Myometrial cell (primary cell): ENCODE measurements at places on chromosomes 2 and 18. TPM values are rescaled to one million over a fixed set of nuclear protein-coding genes. Genes with fewer than 3 reads are reported as not detected.

Gene TMEM37
- 3.2 and 4.1 TPM in 2 replicates for total RNA-seq

Gene GDF7
- total RNA-seq, result under 0.01 and 0.53 TPM in 2 replicates

Gene COL3A1
- 2,539 and 2,849 TPM in 2 replicates for total RNA-seq

Gene TRIM43B
- not detected in 2 replicates for total RNA-seq

Gene NT5C1B
- total RNA-seq, result not detected in 2 replicates

Gene TMEFF2
- 1.8 TPM in 1 of 2 replicates, not detected in the other for total RNA-seq

Gene PPM1B
- 8.1 and 12.8 TPM in 2 replicates for total RNA-seq

Gene NCKAP5
- under 0.01 TPM in 1 of 2 replicates, not detected in the other for total RNA-seq

Gene SLC23A3
- not detected in 2 replicates for total RNA-seq

Gene FAM124B
- not detected in 2 replicates for total RNA-seq

Gene C2orf78
- not detected in 2 replicates for total RNA-seq

Gene OSBPL6
- total RNA-seq, result 7.4 and 7.8 TPM in 2 replicates

Gene VWC2L
- not detected in 2 replicates for total RNA-seq

Gene GPATCH11
- total RNA-seq, result 4.6 and 8.5 TPM in 2 replicates

Gene TBR1
- total RNA-seq, result not detected in 2 replicates

Gene NT5DC4
- total RNA-seq, result not detected in 2 replicates

Gene AFF3
- under 0.01 TPM in 1 of 2 replicates, not detected in the other for total RNA-seq

Gene NEURL3
- total RNA-seq, result not detected in 2 replicates
